ENCODE measurements at places on chromosomes 3 and 15.
A peak's percentile ranks its signal among the peaks of the same experiment; 100 is the strongest.

GRCh38 chr15:69456208-69457166 is 3.9 kb downstream of the RPLP1 start:
- no peak for DNase-seq

- DNase-seq: peak; percentile 84
Observed at GRCh38 chr15:64809649-64810496, 15.6 kb downstream of the PIF1 start.

DNA sequence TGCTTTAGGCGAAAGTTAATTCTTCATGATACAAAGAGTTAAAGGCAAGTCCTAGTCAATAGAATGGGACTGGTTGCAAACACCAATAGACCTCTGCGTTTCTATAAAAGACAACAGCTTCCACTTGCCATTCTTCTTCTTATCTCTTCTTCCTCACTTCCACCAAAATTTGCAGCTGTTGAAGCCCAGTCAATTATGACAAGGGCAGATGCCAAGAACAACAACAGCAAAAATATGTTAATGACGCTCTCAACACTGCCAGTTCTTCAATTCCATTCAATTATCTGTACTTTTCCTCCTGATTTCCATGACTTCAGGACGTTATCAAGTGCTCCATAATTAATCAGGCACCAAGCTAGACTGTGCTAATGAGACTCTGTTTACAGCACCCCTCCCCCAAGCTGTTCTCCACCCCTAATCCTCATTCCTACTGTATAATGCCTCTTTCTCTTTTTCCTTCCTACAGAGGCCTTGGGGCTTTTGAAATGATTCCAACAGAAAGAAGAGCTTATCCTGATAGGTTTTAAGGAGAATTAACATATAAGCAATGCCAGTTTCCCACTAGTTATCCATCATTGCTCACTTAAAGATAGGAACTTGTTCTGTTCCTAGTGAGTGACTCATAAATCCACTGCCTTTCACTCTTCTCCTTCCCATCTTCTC is 1160.5 kb downstream of the IGSF11 start:
- DNase-seq: no peak

DNA sequence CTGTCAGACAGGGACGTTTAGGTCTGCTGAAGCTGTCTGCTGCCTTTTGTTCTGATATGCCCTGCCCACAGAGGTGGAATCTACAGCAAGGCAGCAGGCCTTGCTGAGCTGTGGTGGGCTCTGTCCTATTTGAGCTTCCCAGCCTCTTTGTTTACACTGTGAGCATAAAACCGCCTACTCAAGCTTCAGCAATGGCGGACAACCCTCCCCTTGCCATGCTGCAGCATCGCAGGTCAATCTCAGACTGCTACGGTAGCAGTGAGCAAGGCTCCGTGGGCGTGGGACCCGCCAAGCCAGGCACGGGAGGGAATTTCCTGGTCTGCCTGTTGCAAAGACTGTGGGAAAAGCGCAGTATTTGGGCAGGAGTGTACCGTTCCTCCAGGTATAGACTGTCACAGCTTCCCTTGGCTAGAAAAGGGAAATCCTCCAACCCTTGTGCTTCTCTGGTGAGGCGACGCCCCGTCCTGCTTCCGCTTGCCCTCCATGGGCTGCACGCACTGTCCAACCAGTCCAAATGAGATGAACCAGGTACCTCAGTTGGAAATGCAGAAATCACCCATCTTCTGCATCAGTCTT is 71.4 kb downstream of the SPSB4 start:
- no peak for DNase-seq

DNA sequence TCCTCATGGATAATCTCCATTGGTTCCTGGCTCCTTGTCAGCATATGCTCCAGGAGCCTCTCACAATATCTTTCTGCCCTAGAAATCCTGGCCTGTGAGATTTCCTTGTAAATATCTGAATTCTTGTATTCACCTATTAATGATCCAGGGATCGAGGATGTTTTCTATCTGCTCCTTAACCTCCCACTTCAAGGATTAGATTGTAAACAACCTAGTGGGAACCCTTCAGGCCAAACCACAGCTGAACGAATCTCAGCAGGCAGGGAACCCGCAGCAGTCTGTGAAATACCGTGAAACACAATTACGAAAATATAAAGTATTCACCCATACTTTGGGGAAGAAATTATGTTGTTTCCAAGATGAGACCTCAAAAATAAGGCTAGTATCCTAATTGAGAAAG is 215.9 kb downstream of the TIGIT start:
- DNase-seq: no peak

DNA sequence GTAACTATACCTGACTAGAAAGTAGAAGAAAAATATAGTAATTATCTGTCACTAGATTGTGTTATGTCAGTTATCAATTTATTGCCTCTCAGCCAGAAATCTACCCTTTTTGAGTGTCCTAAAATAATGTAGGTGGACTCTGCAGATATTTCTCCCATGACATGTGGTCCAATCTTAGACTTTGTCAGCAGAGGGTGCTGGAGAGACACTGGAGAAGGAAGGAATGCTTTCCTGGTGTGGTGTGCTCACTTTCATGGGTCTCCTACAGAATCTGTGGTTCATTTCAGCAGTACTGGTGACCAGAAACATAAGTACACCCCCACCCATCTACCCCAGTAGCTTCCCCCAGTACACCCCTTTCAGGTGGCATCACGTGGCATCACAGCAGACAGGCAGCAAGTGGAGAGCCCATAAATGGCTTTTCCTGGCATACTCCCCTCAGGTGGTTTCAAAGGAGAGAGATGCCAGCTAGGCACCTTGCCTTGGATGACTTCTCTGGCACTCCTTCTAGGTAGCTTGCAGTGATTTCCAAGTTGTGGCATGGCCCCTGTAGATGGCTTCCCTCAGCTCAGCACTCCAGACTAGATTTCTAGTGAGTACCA is 114.7 kb downstream of the GADL1 start:
- DNase-seq: no peak

GRCh38 chr3:127097072-127097405 is 95.9 kb upstream of the PRR23E start:
- DNase-seq: no peak

GRCh38 chr15:62591842-62592838 is 427.1 kb upstream of the C2CD4B start:
- no peak for DNase-seq

GRCh38 chr3:74009961-74010844 is 385.5 kb upstream of the PDZRN3 start:
- DNase-seq: no peak

DNA sequence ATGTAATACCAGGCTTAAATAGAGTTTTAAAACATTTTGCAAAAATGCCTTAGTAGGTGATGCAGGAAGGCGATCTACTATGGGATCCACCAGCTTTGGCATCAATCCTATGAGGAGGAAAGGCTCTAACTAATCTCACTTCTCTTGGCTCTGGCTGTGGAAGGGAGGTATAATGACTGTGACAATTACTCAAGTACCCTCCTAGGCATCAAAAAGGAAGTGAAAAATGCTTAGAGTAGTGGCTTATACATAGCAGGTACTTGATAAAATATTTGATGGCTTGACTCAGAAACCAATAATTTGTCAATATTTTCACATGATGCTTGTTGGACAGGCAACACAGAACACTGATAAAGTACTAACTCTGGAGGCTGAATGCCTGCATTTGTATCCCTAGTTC is 34.1 kb upstream of the SERPINI2 start:
- no peak for DNase-seq

GRCh38 chr15:89167267-89168176 is 53.9 kb downstream of the RLBP1 start:
- no peak for DNase-seq

GRCh38 chr3:122962149-122962548 is 65.4 kb downstream of the SEMA5B start:
- no peak for DNase-seq

GRCh38 chr15:83170474-83171165 is 37.0 kb downstream of the HDGFL3 start:
- DNase-seq: no peak

- DNase-seq: no peak
Observed at GRCh38 chr15:50265620-50266019, at the start of gene HDC. Gene HDC, minus strand, starts transcription at chr15:50265726. Its CDS starts 103 bp downstream, at chr15:50265623.

DNA sequence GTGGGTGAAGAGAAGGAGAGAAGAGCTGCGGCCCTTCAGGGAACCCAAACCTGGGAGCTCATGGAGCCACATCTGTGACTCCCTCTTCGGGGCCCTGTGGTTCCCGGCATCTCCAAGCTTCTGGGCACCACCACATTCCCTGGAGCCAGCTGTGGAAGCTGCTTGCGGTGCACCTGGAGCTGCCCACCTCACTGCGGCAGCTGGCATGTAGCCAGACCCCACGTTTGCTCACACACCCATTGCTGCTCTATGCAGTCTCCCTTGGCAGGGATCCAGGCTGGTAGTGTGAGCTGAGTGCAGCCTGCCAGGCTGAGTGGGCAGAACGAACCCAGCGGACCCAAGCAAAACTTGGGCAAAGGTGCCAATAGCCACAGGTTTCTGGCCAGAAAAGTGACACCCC is 16.8 kb upstream of the PLA2G4E start:
- DNase-seq: no peak

DNA sequence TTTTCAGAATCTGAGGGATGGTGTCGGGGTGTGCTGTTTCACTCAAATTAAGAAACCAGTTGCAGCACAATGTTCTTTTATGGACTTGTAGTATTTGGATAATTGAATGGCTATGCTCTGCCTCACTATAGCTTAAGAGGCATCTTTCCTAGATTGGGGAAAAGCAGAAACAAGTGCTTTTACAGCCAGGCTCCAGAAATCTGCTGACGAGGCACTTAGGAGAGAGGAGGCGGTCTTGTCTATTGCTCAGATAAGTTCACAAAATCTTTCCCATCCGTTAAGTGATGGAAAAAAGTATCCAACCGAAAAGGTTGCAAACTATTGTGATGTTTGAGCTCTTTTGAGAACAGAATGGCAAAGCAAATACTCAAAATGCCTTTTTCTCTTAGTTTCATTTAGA is 336.1 kb upstream of the RARB start:
- DNase-seq: no peak

DNA sequence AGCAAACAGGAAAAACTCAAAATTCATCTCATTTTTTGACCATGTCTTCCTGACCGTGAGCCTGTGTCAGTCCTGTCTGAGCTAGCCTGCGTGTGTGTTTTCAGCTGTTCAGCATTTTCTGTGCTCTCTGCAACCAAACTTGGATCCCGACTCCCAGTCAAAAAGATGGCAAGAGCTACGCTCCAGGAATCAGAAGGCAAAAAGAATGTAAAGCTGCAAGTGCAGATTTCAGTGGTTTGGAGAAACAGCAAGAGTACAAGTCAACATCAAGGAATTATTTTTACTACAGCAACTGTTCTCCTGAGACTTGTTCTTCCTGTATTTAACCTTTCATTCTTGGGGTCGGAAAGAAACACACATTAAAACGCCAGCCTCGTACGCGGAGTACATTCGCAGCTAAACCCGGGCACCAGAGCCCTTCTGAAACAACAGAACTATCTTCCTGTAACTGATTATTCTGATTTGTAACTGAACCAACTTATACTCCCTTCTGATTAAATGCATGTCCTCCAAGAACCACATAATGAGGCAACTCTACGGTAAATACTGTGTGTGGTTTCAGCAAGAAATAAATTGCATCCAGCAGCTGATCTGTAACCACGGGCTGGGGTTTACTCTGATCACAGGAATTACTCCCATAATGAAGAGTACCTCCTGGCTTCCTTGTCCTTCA is 107.4 kb downstream of the LRIG1 start:
- no peak for DNase-seq

DNA sequence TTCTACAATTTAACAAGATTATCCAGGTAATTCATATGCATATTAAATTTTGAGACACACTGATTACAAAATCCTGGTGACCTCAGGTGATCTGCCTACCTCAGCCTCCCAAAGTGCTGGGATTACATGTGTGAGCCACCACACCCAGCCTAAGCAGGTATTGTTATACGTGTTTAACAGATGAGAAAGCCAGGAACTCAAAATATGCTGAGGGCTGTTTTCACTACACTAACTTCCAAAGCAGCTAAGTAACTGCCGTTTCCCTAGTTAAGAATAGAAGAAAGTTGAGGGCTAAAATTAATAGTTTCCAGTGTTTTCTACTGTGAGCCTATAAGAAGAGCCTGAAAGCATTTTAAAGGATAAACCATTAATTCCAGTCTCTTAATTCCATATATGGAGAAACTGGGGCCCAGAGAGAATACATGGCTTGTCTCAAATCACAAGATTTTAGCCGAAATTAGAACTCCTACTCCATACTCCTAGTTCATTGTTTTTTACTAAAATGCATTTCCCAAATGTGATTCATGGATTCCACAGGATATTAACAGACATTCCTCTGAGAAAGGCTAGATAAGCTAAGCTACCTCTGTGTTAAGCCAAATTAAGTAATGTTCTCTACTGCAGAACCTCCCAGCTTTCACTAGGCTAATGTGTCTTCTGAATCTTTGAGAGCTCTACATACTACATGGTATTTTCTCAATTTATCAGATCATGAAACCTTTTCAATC is 17.0 kb upstream of the AVEN start:
- no peak for DNase-seq

DNA sequence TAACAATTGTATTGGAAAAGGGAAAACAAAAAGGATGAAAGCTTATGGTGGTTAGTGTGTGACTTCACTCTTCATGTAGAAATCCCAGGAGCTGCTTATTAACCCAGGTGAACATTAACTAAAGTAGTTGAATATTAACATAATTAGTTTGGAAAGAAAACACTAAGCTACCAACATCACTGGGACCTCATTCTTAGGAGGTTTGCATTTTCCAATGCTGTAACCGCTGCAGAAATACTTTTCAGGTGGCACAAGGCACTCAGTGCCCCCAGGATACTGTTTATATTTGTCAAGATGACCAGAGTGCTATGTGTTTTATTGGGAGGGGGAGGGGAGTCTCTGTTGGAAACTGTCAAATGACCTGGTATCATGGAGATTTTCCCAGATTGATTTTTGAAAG is 25.9 kb upstream of the VILL start:
- no peak for DNase-seq

- DNase-seq: peak; percentile 54
Observed at GRCh38 chr15:81001152-81002008, 657 bp downstream of the TLNRD1 start.

- DNase-seq: no peak
Observed at GRCh38 chr3:170602556-170602955, 16.7 kb upstream of the SLC7A14 start.

GRCh38 chr3:145190138-145190537 is 970.8 kb downstream of the PLOD2 start:
- DNase-seq: no peak

DNA sequence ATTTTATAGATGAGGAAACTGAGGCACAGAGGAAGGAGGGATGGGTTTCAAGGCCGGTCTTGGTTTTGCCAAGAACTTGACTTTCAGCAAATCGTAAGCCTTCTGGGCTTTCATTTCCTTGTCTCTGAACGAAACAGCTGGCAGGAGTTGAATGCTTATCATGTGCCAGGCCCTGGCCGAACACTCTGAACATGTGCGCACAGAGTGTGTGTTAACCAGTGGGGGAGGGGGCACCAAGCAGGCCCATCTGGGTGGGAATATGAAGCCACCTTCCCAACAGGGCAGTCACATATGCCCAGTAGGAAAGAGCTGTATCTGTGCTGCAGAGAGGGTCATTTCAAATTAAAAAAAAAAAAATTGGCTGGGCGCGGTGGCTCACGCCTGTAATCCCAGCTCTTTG is 29.3 kb downstream of the ZNF710 start:
- no peak for DNase-seq

- DNase-seq: no peak
Observed at GRCh38 chr3:64975147-64975546, 287.3 kb upstream of the ADAMTS9 start.
